PC-3 (cell line): ENCODE measurements at places on chromosomes 5 and 9. TPM values are rescaled to one million over a fixed set of nuclear protein-coding genes. Genes with fewer than 3 reads are reported as not detected.

DNA sequence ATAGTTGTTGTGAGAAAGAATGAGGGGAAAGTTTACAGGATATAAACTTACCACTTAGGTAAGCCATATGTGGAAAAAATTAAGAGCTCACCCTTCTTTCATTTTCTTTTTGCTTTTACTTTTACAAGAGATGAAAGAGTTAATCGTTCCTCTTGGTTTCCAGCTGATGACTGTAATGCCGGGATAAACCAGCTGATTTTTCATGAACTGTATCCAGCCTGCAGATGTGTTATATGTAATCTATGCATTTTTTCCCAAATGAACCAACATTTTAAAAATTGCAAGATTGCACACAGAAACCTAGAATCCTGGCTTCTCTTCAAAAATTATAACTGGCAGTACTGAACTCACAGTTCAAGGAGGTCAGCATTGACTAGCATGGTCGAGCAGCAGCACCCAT, 185.9 kb downstream of the GRIA1 start:
- no peak for DNase-seq

- DNase-seq = peak; percentile 51
These were observed 48.2 kb downstream of the IL31RA start for GRCh38 chr5:55899344-55899743.

GRCh38 chr9:79689576-79689975, 117.8 kb downstream of the TLE4 start:
- DNase-seq = no peak

IL7R gene
- total RNA-seq = 7.1 and 7.4 TPM in 2 replicates

HK3 gene
- total RNA-seq = not detected in 2 replicates
